Myocyte (in vitro differentiated cells): ENCODE measurements at places on chromosomes 16 and 17. TPM values are rescaled to one million over a fixed set of nuclear protein-coding genes. Genes with fewer than 3 reads are reported as not detected.
A peak's percentile ranks its signal among the peaks of the same experiment; 100 is the strongest.

GRCh38 chr16:12215277-12216105 lies 239.0 kb downstream of the SNX29 start:
- no peak for DNase-seq

DNA sequence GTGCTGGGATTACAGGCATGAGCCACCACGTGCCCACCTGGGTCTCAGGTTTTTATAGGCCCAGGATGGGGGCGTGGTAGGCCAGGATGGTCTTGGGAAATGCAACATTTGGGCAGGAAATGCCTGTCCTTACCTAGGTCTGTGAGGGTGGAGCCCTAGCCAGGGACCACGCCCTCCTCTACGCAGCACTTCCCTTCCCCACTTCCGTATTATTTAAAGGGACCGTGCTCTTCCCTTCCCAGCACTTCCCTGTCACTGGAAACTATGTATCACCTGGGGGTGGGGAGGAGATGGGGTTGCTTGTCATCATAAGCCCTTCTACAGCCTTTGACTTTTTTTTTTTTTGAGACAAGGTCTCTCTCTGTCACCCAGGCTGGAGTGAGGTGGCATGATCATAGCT lies 238.9 kb upstream of the NLRP1 start:
- no peak for DNase-seq

TMEM238L gene
- not detected in 2 replicates for total RNA-seq

GRCh38 chr17:41792845-41793783 lies 6.6 kb upstream of the JUP start:
- DNase-seq: peak; percentile 82

DNA sequence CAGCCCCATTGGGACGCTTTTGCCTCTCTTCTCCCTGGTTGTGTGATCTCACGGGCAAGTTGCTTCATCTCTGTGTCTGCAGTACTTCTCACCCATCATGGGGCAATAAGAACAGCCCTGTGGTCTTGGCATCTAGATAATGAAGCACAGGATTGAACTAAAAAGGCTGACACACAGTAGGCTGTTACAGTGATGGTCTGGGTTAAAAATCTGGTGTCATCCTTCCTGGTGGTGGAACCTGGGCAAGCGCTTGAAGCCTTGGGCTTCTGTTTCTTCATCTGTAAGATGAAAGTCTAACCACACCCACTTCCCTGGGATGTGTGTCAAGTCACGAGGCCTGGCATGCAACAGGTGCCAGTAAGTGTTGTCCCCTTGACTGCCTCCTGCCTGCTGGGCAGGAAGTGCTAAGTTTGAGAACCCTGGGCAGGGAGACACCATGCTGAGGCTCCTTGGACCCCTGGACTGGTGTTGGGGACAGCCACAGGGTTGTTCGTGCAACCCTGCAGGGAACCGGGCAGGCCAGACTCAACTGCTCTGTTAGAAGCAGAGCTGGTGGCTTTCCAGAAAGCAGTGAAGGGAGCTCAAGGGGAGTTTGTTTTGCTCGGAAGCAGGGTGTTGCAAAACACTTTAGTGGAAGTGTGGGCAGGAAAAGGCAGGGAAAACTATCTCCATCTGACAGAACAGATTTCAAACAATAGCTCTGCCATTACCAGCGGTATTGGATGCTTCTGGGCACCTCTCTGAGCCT lies 5.9 kb upstream of the MAP2K3 start:
- DNase-seq: peak; percentile 71

ATP1B2 gene
- total RNA-seq: not detected in 2 replicates

SMPD3 gene
- total RNA-seq: 0.05 TPM in 1 of 2 replicates, not detected in the other

DNA sequence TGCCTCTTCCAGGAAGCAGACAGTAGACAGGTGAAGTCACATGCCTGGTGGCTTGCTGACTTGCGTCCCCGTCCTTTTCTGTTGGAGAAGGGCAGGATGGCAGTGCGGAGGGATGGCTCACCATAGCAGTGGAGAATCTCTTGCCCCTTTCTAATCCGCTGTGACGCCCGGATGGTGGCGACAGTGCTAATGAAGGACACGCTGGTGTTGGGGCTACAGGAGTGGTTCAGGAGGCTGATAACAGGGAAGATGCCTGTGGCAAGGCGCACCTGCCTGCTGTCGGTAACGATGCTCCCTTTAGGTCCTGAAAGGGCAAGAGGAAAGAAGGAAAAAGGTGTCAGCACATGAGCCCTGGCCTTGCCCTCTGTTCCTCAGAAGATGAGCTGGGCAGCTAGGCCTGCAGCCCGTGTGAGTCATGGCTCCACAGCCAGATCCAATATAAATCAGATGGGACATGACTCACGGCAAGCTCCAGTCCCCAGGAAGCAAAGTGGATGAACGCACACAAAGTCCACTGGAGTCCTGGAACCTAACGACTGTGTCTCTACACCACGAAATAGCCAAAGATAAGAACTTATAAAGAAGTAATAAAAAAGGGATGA lies 25.5 kb downstream of the SERPINF1 start:
- peak; percentile 92 for DNase-seq

TEX14 gene
- total RNA-seq: 0.10 and 0.48 TPM in 2 replicates

- no peak for DNase-seq
These were observed 96.7 kb upstream of the HSBP1 start for GRCh38 chr16:83711069-83711468.

GRCh38 chr17:78925662-78926555 lies 722 bp upstream of the TIMP2 start:
- peak; percentile 41 for DNase-seq

SSTR5 gene
- 0.29 and 1.6 TPM in 2 replicates for total RNA-seq

KRTAP4-5 gene
- not detected in 2 replicates for total RNA-seq

GRCh38 chr16:69845181-69845580 lies 83.0 kb downstream of the WWP2 start:
- DNase-seq: no peak
